Hematopoietic multipotent progenitor cell treated with erythropoietin and hydrocortisone succinate and interleukin-3 and kit ligand, for 8 days (in vitro differentiated cells): ENCODE measurements at places on chromosomes 4 and X.

GRCh38 chrX:102044496-102044895 is 81.0 kb upstream of the TCEAL2 start:
- DNase-seq, result no peak

- no peak for DNase-seq
Measured at GRCh38 chrX:7269991-7270390, 122.0 kb upstream of the PUDP start.

DNA sequence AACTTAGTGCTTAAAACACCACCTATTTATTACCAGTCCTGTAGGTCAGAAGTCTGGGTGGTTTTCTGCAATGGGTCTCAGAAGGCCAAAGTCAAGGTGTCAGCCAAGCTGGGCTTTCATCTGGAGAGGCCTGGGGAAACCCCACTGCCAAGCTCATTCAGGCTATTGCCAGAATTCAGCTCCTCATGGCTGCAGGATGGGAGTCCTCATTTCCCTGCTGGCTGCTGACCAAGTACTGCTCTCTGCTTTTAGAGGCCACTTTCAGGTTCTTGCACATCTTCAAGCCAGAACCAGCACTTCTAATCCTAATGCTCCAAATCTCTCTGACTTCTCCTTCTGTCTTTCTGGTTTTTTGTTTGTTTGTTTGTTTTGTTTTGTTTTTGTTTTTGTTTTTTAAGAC is 109.3 kb downstream of the BCOR start:
- no peak for DNase-seq

DNA sequence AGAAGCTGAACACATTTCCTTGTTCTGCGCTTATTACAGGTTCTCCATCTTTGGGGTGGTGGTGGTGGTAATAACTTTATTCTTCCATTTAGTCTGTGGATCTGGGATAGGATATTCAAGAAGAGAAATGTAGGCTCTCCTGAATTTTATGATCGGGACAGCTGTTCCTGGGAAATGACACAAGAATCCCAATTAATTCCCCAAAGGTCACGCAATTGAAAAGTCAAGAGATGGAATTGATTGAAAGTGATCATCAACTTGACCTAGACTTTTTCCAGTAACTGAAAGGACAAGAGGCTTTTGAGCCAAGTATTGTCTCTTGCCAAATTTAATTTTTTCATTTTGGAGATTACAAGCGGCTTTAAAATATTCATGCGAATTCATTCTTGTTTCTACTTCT is 98.7 kb upstream of the CBLL2 start:
- no peak for DNase-seq

- DNase-seq, result no peak
Measured at GRCh38 chrX:1781766-1782165, 166.9 kb downstream of the ASMT start.

- no peak for DNase-seq
Measured at GRCh38 chrX:44253575-44253942, 89.9 kb downstream of the EFHC2 start.

DNA sequence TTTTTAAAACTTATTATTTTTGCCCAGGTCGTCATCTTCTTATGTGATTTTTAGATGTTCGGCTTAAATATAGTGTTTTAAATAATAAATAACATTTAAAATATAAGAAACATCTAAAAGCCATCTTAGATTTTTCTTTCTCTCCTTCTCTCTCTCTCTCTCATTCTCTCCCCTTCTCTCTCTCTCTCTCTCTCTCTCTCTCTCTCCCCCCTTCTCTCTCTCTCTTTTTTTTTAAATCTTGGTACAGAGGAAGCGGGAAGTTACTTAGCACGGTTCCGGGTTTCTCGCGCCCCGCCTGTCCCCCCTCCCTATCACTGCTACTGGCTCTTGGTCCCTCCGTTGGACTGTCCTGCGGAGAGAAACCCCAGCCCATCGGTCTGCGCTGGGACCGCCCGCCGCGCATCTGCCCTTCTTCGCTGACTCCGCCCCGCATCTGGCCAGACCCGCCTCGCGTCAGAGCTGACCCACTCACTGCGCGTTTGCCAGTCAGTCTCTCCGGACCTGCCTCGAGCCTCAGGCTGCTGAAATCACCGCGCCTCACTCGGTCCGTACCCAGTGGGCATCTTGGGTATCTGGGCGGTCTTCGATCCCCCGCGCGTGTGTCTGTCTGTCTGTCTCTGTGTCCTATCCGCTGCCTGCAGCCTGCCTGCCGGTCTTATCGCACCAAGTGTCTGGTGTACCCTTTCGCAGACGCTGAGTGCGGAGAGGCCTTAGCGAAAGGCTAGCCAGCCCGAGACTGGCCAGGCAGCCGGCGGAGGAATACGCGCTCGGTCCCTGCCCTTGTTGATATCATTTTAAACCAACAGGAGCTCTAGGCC is at the start of gene PABPC5:
PABPC5 (plus strand) TSS at position 489 of the 818 bp plus-strand sequence. CDS start 739 bp downstream, outside the sequence.
- DNase-seq, result no peak

GRCh38 chrX:139738581-139738980 is 30.6 kb upstream of the MCF2 start:
- DNase-seq, result no peak

- DNase-seq, result no peak
Measured at GRCh38 chrX:81791086-81791485, 589.2 kb downstream of the SH3BGRL start.

DNA sequence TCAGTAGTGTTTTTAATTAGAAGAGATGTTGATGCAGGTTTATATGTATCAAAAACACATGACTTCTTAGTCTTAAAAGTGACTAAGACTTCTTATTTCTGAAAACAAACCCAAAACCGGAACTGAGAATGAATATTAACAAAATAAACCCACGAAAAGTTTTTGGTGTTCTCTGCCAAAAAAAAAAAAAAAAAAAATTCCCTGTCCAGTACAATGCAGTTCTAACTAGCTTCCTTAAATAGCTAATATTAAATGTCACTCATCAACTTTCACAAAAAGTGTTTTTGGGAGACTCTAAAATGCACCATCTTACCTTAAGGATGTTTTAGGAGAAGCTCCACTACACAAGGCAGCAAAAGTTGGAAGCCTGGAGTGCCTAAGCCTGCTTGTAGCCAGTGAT is 2.0 kb downstream of the ANKRD37 start:
- no peak for DNase-seq

DNA sequence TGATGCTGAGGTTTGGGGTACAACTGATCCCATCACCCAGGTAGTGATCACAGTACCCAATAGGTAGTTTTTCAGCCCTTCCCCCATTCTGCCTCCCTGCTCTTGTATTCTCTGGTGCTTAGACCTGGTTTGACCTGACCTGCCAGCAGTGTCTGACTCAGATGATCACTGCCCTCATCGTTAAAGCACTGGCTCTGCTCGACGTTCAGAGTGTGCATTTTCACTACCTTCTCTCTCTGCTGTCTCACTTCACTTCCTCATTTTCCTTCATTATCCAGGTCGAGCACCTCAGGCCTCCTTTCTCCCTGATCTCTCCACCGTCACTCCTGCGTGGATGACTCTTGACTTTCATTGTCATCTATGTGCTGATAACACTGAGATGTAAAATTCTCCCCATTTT is 83.6 kb downstream of the PARM1 start:
- no peak for DNase-seq

GRCh38 chrX:344371-344901 is 25.8 kb upstream of the GTPBP6 start:
- no peak for DNase-seq

DNA sequence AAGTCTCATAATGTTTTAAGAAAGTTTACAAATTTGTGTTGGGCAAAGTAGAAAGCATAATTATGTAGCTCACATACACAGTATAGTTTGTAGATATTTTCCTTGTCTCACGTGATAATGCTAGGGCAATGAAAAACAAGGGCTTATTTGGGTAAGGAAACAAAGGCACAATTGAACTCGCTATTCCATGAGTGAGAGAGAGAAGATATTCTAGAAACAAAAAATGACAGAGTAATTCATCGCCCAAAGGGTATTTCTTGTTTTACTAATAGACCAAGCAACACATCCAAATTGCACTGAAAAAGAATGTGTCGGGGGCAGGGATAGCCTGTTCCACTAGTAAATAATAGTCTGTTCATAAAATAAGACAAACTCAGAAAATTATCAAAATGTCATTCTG is 3.6 kb upstream of the ASB11 start:
- no peak for DNase-seq

- no peak for DNase-seq
Measured at GRCh38 chr4:181685461-181685860, 557.7 kb upstream of the TENM3 start.

DNA sequence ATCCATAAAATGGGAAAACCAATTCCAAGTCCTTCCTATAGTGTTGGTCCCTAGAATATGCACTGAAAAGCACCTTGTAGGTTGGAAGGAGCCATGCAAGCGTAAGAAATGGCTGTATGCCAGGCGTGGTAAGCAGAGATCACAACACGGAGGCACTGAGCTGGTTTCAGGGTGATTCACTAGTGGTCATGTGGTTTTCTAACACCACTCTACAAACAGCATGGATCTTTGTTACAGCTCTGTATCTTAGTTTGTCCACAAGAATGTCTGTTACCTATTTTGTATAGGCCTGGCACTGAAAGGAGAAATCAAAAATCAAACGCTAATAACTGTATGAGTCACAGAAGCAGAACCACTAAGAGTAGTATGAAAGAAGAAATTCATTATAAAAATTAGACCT is 71.9 kb downstream of the MAGEB17 start:
- DNase-seq, result no peak

DNA sequence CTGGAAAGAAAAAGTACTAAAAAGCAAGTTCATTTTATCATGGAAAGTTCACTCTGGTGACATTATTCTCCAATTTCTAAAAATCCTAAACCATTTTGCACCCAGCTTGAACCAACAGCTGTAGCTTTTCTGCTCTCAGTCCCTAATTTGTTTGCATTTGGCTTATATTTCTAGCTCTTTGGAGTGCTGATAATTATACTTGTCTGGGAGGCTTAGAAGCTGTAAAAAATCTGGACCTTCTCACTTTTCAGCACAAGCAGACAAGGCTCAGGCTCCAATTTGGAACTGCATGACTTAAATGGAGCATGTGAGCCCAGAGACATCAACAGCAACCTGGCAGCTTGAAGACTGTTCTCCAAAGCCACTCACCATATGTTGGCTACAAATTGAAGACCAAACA is 170.9 kb upstream of the PCDH18 start:
- no peak for DNase-seq

DNA sequence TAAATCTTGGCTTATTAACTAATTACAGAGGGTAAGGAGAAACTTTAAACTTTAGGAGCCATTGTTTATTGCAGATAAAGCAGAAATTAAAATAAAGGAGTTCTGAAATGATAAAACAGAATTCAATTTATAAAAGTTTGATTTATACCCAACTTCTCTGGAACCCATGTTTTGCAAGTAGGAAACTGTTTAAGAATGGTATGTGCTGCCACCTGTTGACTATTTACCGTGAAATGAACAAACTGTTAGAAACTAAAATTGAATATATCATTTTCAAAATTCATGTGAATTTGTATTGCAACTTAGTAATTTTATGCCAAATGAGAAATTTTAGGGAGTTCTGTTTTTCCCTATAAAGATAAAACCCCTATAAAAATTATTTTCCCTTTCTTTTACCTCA is 11.0 kb upstream of the TBC1D8B start:
- peak; percentile 30 for DNase-seq

- DNase-seq, result no peak
Measured at GRCh38 chr4:71156616-71157015, 163.2 kb downstream of the DCK start.

DNA sequence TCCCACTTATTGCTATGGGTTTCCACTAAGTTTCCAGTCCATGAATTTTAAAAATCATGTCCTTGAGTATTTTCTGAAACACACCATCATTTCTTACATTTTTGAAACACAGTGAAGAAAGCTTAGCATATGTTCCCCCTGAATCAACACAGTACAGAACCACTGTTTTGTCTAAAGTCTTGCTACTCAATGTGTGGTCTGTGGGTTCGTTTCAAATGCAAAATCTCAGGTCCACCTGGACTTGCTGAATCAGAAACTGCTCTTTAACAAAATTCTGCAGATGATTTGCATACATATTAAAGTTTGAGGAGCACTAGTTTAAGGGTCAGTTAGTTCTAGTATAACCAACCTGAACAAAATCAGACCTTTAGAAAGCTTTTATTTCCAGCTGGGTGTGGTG is 60.4 kb downstream of the SUPT20HL2 start:
- DNase-seq, result no peak

DNA sequence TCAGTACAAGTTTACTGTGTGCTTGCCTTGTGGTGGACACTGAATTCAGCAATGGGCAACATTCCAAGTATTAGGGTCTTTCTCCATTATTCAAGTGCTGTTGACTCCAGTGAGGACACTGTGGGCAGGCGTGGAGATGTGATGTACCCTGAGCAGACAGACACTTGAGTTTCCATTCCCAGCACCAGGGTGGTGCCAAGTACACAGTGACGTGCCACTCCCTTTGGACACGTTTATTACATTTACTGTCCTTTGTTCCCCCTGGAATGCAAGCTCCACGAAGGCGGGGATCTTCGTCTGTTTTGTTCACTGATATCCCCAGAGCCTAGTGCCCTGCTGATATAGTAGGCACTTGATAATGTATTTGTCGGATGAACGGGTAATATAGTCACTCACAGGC is 130.6 kb upstream of the STX18 start:
- no peak for DNase-seq

DNA sequence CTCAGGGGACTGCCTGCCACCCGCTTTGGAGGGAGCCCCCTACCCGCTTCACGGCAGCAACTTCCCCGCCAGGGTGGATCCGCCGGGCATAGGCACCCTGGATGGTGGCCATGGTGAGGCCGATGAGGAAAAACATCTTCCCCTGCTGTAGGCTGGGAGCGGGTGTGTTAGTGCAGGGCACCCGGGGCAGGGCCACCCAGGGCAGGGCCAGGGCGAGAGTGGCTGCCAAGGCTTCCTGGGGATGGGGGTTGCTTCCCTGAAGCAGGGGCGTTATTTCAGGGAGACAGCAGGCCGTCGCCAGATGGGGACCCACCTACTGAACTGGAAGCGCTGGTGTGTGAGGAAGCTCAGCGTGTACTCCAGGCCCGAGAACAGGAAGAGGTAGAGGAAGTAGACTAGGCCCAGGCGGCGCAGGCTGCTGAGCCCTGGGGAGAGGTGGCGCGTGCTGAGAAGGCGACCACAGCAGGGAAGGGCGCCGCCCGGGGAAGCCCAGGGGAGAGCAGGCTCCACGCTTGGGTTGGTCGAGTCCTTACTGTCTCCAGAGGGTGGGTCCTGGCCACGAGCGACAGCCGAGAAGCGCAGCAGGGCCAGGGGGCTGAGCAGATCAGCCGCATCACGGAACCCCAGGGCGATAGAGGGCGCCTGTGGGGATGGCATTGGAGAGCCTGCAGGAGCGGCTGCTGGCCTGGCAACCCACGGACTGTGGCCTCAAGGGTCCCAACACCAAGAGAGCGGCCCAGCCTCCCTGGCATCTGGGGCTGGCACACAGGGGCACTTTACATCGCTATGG is 31.5 kb downstream of the NOP14 start:
- peak; percentile 32 for DNase-seq

DNA sequence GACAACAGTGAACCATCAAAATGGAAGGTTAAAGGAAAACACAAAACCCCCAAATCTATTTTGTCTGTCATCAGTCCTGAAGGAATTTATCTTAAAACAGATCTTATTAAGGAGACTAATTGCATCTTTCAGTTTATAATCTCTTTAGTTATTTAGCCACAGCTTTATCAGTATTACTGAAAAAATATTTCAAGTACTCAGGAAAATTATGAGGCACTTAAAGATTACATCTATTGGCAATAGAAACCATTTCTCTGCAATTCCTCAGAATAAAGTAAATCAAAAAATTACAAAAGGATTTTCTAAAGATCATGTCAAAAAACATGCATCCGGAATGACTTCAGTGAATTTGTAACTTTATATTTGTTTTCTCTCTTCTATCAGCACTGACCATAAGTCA is 35.2 kb downstream of the ANTXR2 start:
- no peak for DNase-seq

- DNase-seq, result no peak
Measured at GRCh38 chr4:73679836-73680235, 59.6 kb upstream of the RASSF6 start.

GRCh38 chr4:68606240-68606639 is 30.1 kb upstream of the UGT2B17 start:
- DNase-seq, result no peak
